ENCODE measurements at places on chromosomes 4 and X. TPM values are rescaled to one million over a fixed set of nuclear protein-coding genes. Genes with fewer than 3 reads are reported as not detected.

Gene PAGE1
- not detected for total RNA-seq

Gene DIPK2B
- total RNA-seq = 0.53 TPM

Gene BTC
- total RNA-seq = 0.92 TPM

Gene SPP1
- total RNA-seq = not detected

Gene OPRPN
- not detected for total RNA-seq

Gene PNCK
- 0.06 TPM for total RNA-seq

Gene DGKK
- total RNA-seq = not detected

Gene RHOXF1
- not detected for total RNA-seq

Gene RFC1
- 55.0 TPM for total RNA-seq

Gene RHOXF2B
- not detected for total RNA-seq

Gene CXCL9
- total RNA-seq = not detected

Gene RADX
- 0.92 TPM for total RNA-seq

Gene POF1B
- not detected for total RNA-seq

Gene SH3D19
- total RNA-seq = 47.7 TPM

Gene VCX3A
- total RNA-seq = not detected

Gene CBR4
- 13.3 TPM for total RNA-seq

Gene NSG1
- 0.26 TPM for total RNA-seq

Gene RNF128
- 1.1 TPM for total RNA-seq

Gene CCKAR
- total RNA-seq = 0.13 TPM

Gene TKTL2
- not detected for total RNA-seq

Gene SPANXD
- total RNA-seq = not detected

Gene TLR7
- total RNA-seq = not detected

Gene AWAT2
- 0.13 TPM for total RNA-seq
